ENCODE measurements at places on chromosomes 16 and 17.

DNA sequence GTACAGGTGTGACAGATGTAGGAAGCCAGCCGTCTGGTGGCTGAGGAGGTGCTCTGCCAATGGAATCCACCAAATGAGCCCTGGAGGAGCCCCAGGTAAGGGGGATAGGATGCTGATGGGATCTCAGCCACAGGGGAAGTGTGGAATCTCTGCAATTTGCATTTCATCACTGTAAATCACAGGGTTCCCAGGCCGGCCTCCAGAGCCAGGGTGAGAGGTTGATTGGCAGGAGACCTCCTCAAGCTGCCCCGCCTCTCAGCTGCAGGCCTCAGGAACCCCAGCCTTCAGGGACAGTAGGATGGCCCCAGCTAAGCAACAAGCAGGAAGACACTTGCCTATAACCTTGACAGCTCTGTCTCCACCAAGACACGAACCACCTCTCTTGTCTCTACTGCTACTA is 39.4 kb downstream of the RTN4RL1 start:
- DNase-seq, result no peak

DNA sequence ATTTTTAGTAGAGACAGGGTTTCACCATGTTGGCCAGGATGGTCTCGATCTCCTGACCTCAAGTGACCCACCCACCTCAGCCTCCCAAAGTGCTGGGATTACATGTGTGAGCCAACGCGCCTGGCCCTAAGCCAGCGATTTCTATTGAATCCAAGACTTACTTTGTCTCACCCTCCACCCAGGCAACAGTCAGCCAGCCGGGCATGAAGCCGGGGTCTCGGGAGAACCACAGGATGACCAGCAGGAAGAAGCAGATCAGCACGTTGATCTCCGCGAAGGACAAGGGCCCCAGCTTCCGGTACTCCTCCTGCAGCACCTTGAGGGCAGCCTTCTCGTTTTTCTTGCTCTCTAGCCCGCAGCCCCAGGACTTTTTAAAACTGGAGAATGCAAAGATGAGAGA is 17.6 kb downstream of the SLC13A5 start:
- DNase-seq, result no peak

DNA sequence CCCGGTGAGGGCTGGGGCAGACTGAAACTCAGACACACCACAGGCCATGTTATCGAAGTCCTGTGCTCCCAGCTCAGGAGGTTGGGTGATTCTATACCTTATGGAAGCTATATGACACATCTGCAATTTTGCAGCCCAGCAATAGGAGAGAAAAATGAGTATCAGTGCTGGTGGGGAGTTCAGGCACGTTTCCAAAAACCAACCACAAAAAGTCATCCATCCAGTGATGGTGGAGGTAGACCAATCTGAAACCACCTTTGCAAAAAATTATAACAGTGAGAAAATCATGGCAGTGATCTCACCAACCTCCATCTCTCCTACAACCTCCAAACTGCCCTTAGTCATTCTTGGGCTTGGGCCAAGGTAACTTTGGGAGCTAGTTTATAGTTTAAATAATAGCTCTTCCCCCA is 327.9 kb downstream of the SLC39A11 start:
- no peak for DNase-seq

GRCh38 chr17:1834380-1835149 is 4.8 kb downstream of the RPA1 start:
- DNase-seq, result no peak

DNA sequence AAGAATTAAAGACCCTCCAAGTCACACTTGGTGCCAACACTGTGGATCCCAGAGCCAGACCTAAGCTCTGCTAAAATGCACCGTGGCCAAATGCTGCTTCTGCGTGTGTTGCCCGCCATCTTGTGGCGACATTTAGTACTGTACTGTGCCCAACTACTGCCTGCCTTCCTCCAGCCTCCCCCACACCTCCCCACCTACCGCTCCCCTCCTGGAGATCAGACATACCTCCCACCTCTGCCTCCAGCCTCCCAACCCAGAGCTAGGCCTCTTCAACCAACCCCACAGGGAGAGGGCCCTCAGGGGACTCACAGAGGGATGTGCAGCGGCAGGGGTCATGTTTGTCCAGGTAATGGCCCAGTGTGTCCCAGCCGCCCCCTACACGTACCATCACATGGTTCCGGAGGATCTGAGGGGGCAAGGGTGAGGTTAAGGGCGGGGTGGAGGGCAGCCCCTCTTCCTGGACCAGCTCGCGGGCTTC is 5.5 kb downstream of the GAS2L2 start:
- peak; percentile 83 for DNase-seq

GRCh38 chr17:73121506-73121905 is 29.0 kb upstream of the SLC39A11 start:
- no peak for DNase-seq

- no peak for DNase-seq
Observed at GRCh38 chr17:79850571-79851460, 11.6 kb upstream of the CBX4 start.

GRCh38 chr16:68732741-68733399 is 4.2 kb upstream of the CDH1 start:
- DNase-seq, result no peak

DNA sequence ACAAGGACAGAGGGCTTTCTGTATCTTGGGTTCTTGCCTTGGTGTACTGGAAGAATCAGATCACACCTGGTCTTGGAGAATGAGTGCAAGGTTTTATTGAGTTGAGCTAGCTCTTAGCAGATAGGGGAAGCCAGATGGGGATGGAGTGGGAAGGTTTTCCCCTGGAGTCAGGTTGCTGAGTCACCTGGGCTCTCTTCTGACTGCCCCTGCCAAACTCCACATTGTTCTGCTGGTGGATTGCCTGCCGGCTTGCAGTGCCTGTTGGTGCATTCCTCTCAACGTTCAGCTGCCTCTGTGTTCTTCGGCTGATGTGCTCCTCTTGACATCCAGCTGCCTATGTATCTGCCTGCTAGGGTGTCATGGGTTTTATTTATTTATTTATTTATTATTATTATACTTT is 1431.1 kb downstream of the CDH8 start:
- DNase-seq, result no peak

GRCh38 chr17:44095647-44096496 is 25.3 kb downstream of the G6PC3 start:
- peak; percentile 15 for DNase-seq

DNA sequence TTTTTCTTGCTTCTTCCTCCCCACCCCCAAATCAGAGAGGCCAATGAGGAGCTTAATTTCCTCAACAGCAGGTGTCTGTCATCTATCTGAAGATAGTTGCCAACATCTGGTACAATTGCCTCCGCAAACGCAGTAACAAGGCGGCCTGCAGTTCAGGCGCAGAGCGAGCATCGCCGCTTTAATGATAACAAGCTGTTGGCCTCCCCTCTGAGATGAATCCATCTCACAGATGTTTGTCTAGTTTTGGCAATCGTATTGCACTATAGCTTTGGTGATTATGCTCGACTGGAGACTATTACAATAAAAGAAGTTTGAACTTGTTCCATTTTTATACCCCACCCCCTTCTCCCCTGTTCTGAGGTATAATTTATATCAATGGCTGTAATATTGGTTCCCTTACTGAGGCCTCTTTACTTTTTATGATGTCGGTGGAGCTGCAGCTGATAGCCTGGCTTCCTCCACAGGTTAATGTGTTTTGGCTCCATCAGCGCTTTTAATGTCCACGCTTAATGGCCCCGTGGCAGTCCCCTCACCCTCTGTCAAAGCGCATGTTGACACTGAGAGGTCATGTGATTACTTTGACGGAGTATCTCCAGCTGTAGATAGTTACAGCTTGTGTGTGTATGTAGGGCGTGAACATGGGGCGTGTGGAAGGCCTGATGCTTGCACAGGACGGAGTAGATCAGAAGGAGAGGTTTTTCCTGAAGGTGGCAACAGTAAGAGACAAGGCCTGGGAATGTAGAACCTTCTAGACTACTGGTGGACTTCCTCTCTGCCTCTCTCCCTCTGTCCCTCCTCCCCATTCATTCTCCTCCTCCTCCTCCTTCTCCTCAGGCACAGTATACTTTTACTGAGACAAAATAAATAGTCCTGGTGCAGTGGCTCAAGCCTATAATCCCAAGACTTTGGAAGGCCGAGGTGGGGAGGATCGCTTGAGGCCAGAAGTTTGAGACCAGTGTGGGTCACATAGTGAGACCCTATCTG is 164.7 kb downstream of the MSI2 start:
- DNase-seq, result no peak

DNA sequence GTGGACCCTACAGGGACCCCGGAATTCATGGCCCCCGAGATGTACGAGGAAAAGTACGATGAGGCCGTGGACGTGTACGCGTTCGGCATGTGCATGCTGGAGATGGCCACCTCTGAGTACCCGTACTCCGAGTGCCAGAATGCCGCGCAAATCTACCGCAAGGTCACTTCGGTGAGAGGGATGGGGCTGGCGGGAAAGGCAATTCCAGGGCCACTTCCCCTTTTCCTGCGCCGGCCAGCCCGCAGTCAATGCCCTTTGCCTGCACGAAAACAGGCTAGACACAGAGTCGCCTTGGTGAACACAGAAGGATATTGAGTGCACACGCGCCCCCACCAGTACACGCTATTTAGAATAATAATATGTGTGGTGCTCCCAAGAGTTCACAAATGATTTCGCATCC is 4.0 kb downstream of the WNK4 start:
- no peak for DNase-seq

DNA sequence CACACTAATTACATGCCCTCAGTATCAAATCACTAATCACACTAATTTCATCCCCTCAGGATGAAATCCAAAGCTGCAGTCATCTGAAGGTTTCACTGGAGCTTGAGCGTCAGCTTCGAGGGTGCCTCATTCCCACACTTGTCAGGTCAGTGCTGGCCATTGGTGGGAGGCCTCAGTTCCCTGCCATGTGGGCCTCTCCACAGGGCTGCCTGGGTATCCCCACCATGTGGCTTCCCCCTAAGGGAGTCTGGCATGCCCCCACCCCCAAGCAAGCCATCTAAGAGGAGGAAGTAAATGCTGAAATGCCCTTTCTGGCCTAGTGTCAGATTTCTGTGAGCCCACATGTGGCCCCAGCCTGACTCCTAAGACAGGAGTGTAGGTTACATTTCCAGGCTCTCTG is 78.6 kb upstream of the CDH5 start:
- no peak for DNase-seq

DNA sequence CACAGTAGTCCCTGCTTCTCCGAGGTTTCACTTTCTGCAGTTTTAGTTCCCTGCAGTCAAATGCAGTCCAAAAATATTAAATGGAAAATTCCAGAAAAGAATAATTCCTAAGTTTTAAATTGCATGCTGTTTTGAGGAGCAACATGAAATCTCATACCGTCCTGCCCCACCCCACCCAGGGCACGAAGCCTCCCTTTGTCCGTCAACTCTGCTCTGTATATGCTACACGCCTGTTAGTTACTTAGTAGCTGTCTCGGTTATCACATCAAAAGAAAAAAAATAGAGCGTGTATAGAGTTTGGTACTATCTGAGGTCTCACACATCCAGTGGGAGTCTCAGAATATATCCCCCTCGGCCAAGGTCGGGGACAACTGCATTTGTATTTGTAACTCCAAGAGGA is 129.4 kb upstream of the NOL11 start:
- DNase-seq, result no peak

- DNase-seq, result no peak
Observed at GRCh38 chr16:79390481-79391051, 210.0 kb downstream of the MAF start.

DNA sequence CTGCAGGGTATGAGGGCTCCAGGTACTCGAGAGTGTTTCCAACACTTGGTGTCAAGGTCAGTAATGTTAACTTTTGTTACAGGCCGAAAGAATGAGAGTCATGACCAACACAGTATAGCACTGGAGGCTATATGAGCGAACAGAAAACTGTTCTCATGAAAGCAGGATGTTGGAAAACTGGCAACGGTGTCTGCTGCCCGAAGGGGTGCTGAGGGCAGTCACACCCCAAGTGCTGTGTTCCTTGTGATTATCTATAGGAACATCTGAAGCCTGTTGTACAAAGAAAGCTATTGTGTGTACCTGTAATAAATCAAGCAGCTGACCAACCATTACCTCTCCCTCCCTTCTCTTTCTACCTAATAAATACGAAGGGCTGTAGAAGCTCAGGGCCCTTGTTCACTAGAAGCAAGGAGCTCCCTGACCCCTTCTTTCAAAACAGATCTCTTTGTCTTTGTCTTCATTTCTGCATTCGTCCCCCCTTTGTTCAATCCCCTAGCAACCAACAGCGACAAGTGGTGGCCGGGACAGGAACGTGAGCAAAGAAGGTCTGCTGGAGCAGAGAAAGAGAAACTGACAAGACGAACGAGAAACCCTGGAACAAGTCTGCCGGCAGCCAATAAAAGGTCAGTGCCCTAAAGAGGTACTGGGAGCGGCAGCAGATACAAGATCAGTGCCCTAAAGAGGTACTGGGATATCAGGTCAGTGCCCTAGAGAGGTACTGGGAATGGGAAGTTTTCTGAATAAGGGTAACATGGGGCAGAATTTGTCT is 7.6 kb downstream of the CD300LD start:
- no peak for DNase-seq

DNA sequence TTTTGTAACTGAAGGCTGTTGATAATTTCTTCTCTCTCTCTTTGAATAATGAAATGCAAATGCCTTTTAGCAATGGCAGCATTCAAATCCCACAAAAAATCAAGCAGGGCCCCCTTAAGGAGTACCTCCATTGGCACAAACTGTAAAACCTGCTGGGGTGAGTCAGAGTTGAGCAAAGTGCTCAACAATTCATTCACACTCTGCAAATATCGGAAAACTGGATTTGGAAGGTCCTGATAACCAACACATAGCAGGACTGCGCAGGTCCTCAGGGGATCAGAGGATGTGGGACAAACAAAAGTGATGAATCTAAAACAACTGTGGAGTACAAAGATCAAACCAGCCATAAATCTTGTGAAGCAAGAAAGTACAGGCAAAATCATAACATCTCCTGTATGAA is 5.6 kb downstream of the CMTR2 start:
- no peak for DNase-seq

DNA sequence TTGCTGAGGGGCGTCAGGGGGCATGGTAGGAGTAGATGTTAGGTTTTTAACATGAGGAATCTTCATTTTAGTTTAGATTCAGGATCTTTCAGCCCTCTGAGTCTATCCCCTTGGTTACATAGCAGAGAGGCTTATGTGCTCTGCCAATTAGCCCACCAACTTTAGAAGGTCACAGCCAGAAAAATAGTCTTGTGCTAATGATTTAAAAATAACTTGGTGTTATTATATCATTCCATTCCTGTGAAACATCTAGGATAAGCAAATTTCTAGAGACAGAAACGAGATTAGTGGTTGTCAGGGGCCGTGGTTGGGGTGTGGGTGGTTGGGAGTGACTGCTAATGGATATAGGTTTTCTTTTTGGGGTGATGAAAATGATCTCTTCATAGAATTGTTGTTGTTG is 183.7 kb downstream of the SNX29 start:
- no peak for DNase-seq

- DNase-seq, result no peak
Observed at GRCh38 chr17:81508639-81509206, 3.9 kb downstream of the ACTG1 start.

GRCh38 chr17:35284955-35285354 is 42.1 kb downstream of the SLFN5 start:
- no peak for DNase-seq

All from CD4-positive, alpha-beta T cell treated with Interleukin-6 for 4 hours (primary cell).